H1 (cell line): ENCODE measurements at places on chromosomes 2 and 18. TPM values are rescaled to one million over a fixed set of nuclear protein-coding genes. Genes with fewer than 3 reads are reported as not detected.

GRCh38 chr18:26091047-26091630, 726 bp upstream of the SS18 start:
- H3K36me3 ChIP-seq: peaks cover 13% of the 10 kb centered on the region

DNA sequence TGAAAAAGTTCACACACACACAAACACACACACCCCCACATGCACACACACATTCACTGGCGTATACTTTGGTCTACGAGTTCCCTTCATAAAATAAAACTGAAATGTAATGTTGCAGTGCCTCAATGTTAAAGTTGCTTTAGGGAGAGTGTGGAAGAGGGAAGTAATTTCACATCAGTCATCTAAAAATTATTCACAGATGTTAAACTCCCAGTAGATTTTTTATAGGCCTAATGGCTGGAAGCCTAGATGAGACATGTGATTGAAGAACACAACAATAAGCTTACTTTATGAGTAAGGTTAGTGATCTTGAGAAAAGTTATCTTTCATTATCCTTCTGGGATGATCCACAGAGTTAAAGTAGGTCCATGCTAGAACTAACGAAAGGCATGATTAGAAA, 506.7 kb upstream of the CNTNAP5 start:
- no peaks in the 10 kb centered on the region for H3K4me1 ChIP-seq
- DNase-seq: no peak
- no peaks in the 10 kb centered on the region for H3K27me3 ChIP-seq
- H3K36me3 ChIP-seq: no peaks in the 10 kb centered on the region
- no peak overlapping the region for H3K4me3 ChIP-seq

DNA sequence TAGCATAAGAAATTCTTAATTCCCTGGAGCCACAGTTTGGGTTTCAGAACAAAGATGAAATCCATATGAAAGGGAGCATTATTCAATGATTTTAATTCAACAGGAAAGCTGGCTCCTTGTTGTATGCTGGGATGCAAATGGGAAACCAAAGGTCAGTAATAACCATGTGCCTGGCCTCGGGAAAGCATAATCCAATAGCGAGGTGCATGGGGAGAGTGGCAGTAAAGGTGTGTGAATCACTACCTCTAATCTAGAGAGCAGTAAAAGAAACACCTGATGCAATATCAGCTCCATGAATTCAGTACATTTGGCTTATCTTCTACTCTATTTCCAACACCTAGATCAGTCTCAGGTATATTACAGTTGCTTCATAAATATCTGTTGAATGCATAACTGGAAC, 220.1 kb downstream of the FBXO15 start:
- H3K4me1 ChIP-seq: no peaks in the 10 kb centered on the region
- H3K27me3 ChIP-seq: no peaks in the 10 kb centered on the region
- H3K36me3 ChIP-seq: no peaks in the 10 kb centered on the region
- H3K27ac ChIP-seq: no peak overlapping the region
- no peak overlapping the region for H3K4me3 ChIP-seq

- H3K4me1 ChIP-seq: 0 out of 2 replicates have a peak, but pooled peaks cover 4% of the 10 kb centered on the region
- H3K4me3 ChIP-seq: no peak overlapping the region
- no peaks in the 10 kb centered on the region for H3K36me3 ChIP-seq
Measured at GRCh38 chr2:174059884-174060244, 94.7 kb upstream of the SP3 start.

Gene MERTK
- total RNA-seq: 6.1 and 7.0 TPM in 2 replicates

Gene CD226
- not detected in 2 replicates for total RNA-seq

DNA sequence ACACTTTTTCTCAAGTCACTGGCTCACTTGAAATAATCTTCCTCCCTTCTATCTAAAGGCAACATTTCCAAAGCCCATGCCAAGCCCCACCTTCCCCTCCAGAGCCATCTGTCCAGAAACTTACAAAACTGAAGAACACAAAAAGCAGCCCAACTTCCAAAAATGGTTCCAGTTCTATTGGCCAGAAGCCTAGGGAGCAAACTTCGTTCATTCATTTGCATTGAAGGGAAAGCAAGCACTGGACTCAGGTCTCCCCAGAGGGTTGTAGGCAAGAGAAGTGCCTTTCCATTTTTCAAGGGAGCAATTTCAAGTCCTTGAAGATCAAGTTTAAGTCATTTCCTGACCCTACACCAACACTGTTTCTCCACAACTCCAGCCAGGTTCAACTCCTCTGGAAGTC, 585.0 kb downstream of the BCL11A start:
- H3K4me3 ChIP-seq: no peak overlapping the region
- H3K27ac ChIP-seq: no peak overlapping the region
- no peaks in the 10 kb centered on the region for H3K27me3 ChIP-seq
- H3K4me1 ChIP-seq: no peaks in the 10 kb centered on the region
- no peak for DNase-seq

- H3K27me3 ChIP-seq: no peaks in the 10 kb centered on the region
- H3K4me3 ChIP-seq: no peak overlapping the region
- no peaks in the 10 kb centered on the region for H3K4me1 ChIP-seq
- no peaks in the 10 kb centered on the region for H3K36me3 ChIP-seq
- no peak overlapping the region for H3K27ac ChIP-seq
Measured at GRCh38 chr18:22193466-22193865, 24.1 kb downstream of the GATA6 start.

Gene OTOS
- 0.63 TPM in 1 of 2 replicates, not detected in the other for total RNA-seq

Gene FAHD2B
- 36.9 and 39.4 TPM in 2 replicates for total RNA-seq

GRCh38 chr2:210263841-210264240, 38.6 kb upstream of the ACADL start:
- no peak overlapping the region for H3K4me3 ChIP-seq
- H3K36me3 ChIP-seq: no peaks in the 10 kb centered on the region
- H3K27ac ChIP-seq: no peak overlapping the region
- H3K4me1 ChIP-seq: no peaks in the 10 kb centered on the region

GRCh38 chr2:224039080-224039769, at the start of gene SERPINE2:
Gene SERPINE2, minus strand, starts transcription at chr2:224039286. Its CDS starts 37,386 bp downstream, at chr2:224001900.
- peak; percentile 83 for DNase-seq
- peak within 1 kb of the TSS; percentile 75 for H3K4me3 ChIP-seq
- no peaks in the 10 kb centered on the region for H3K4me1 ChIP-seq
- no peaks in the 10 kb centered on the region for H3K36me3 ChIP-seq

DNA sequence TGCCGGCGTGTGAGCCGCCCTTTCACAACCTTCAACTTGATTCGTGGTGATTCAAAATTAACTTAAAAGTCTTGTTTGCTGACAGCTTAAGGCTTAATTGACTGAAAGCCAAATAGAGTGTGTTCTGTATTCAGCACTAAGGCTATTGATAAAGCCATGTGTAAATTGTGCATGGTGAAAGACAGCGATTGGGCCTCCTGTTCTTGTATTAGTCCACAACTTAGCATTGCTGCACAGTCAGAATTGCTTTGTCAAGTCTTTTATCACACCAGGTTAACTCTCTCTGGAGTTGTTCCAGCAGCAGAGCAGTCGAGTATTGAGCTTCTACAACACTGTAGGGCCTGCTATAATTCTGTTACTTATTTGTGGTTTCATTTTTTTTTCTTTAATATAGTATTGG, 210.1 kb downstream of the WDR7 start:
- no peaks in the 10 kb centered on the region for H3K27me3 ChIP-seq
- H3K4me1 ChIP-seq: no peaks in the 10 kb centered on the region
- DNase-seq: no peak
- H3K27ac ChIP-seq: no peak overlapping the region
- no peaks in the 10 kb centered on the region for H3K36me3 ChIP-seq

- no peak overlapping the region for H3K27ac ChIP-seq
- DNase-seq: no peak
- peaks cover 23% of the 10 kb centered on the region; the same call in 1 of the 2 replicates for H3K36me3 ChIP-seq
- no peaks in the 10 kb centered on the region for H3K27me3 ChIP-seq
- no peaks in the 10 kb centered on the region for H3K4me1 ChIP-seq
Measured at GRCh38 chr2:117833911-117834310, 19.4 kb downstream of the DDX18 start.

GRCh38 chr2:138016351-138017087, 52.2 kb downstream of the HNMT start:
- no peaks in the 10 kb centered on the region for H3K36me3 ChIP-seq
- no peak for DNase-seq
- no peak overlapping the region for H3K27ac ChIP-seq

GRCh38 chr18:79597176-79597830, 82.3 kb upstream of the CTDP1 start:
- H3K4me1 ChIP-seq: no peaks in the 10 kb centered on the region
- DNase-seq: no peak
- no peak overlapping the region for H3K4me3 ChIP-seq
- H3K36me3 ChIP-seq: no peaks in the 10 kb centered on the region
- H3K27ac ChIP-seq: no peak overlapping the region
